Caudate nucleus (tissue), 63 donors: ENCODE measurements at places on chromosomes 6 and 20.

GRCh38 chr6:121544691-121545090 lies 109.2 kb downstream of the GJA1 start:
- DNase-seq, result no peak

DNA sequence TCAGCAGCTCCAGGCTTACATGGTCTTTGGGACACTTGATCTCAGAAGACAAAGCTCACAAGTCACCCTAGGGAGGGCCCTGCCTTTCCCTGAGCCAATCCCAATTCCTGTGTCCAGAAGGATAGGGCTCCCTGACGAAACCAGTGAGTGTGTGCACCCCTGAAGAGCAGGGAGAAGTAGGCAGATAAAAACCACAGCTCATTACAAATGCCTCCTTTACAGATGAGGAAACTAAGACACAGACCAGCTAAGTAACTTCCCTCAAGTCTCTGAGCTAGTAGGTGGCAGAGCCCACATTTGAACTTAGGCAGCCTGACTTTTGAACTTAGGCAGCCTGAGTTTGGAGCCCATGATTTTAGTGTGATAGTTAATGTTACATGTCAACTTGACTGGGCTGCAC lies 6.7 kb upstream of the ZFAND3 start:
- no peak for DNase-seq

DNA sequence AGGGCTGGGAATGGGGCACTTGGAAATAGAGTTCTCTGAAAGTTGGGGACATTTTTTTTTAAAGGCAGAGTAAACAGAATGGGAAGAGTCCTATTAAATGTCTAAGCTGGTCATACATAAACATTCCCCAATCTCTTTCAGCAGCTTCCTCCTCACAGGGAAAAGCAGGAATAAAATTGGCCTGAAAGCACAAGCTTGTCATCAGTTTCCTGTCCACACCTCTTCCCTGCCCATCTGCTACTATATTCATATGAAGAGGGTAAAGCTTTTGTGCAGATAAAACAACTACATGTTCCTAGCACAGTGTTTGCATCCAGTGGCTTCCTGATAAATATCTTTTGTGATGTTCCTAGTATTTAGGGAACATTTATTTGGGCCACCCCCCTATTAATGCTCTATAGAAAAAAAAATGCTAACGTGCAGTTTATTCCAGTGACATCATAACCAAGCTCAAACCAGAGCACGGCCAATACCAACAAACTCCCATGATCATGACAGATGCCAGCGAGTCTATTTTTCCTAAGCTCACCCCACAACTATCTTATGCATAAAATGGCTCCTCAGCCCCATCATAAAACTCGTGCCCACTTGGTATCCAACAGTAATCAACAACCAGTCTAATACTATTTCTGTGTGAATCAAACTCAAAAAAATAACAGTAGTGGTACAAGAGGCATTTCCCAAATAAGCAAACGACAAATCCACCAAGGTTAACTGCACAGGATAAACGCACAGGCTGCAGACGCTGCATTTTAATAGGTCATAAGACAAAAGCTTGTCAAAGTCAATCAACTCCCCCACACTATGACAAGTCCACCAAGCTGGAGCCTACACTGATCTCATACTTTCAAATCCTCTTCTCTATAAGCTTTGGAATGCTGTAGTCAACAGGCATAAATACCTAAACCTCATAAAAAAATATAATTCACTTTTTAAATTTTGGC lies 95.3 kb downstream of the EPB41L2 start:
- no peak for DNase-seq

DNA sequence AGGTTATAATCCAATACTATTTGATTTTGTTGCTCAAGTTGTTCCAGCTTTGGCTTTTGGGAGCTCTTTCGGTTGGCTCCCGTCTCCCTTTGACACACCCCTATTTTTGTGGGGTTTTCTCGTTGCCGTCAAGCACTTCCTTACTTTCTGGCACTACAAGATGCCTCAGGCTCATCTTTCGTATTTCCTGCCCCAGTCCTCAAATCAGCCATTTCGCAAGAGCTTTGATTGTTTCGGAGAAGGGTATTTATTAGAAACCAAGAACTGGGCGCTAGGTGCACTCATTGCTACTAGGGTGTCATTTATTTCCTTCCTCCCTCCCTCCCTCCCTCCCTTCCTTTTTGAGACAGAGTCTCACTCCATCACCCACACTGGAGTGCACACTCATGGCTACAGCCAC lies 13.3 kb upstream of the SOX12 start:
- DNase-seq, result no peak

DNA sequence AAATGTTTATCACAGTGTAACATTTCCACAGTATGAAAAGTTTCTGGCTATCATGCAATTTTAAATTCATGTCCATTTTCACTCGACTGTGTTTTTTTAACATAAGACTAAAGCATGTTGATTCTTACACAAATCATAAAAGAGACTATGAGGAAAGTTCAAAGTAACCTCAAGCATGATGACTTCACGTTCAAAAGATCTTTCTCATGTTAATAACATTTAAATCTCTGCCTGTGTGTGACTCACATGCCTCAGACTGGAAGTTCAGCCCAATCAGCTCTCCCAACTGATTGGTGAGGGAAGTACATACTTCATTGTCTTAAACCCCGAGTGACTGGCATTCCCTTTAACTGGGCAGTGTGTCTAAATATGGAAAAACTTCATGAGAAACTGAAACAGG lies 37.4 kb downstream of the ATXN1 start:
- DNase-seq, result no peak

DNA sequence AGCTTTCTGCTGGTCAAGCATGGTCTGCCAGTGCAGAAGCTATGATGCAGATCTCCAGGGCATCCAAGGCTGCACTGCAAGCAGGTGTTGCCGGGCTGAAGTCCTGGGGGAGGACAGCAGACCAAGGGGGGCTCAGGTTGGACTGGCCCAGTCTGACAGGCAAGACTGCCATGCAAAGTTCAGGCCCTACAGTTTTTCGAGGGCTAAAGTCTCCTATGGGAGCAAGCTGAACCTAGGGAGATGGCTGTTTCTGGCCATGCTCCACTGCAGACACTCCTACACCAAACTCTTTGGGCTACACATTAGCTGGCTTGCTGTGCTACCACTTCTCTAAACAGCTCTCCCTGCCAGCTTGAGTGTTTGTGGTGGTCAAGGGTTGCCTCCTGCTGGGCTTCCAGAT lies 130.0 kb upstream of the SYNCRIP start:
- no peak for DNase-seq

DNA sequence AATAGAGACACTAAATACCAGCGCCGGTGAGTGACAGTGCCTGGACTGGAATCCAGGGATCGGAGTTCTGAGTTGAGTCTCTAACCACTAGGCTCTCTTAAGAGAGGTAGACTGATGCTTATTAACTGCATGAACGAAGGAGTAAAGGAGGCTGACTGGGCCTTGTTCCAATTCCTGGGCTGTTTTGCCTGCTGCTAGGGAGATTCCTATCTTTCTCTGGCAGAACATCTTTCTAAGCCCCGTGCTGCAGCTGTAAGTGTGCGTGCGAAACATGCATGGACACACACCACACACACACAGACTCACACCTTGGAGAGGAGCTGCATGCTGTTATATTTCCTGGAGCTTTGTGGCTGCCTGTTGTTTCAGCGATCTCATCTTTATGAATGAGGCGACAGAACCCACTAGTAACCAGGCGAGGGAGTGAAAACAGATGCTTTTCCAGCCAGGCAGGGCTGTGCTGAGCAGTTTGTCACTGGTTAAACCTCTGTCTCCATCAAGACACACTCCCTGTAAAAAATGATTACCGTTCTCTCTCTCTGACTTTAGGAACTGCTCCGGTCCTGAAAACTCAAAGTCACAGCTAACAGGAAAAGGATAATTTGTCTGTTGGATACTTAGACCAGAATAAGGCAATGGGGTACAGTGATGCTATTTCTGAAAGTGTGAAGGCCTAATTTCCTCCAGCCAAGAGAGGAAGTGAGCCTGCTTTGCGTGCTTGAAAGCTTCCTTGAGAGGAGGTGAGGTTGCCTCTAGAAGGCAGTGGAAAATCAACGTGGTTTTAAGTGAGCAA lies 157.4 kb upstream of the ZNF217 start:
- no peak for DNase-seq

- DNase-seq, result no peak
Measured at GRCh38 chr6:47478233-47479139, 897 bp downstream of the CD2AP start.

- no peak for DNase-seq
Measured at GRCh38 chr20:63846128-63846771, 15.0 kb upstream of the ABHD16B start.

- no peak for DNase-seq
Measured at GRCh38 chr6:157322792-157323254, 496 bp downstream of the TMEM242 start.

DNA sequence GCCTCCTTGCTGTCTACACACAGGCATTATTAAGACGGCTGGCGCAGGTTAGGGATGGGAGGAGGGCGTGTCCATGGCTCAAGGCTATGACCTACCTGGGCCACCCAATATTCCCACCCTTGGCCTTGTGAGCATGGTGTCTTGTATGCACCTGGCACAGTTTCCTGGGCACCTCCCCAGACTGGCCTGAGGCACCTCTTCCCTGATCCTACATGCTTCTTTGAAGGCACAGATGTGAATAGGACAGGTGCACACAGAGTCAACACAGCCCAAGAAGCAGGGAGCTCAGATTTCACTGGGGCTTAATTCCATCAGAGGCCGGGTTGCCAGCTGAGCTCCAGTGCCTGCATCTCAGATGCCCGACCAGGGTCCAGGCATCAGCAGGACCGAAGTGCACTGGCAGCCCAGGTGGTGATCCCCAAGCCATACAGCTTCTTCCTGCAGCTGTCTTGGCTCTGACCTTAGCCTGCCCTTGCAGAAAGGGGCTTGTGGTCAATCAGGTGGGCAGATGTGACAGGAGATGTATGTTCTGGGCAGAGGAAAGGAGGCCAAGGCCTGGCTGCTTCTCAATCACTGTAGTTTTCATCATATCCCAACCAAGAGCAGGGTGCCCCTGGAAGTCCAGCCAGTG lies 287.7 kb downstream of the CLIC5 start:
- no peak for DNase-seq

DNA sequence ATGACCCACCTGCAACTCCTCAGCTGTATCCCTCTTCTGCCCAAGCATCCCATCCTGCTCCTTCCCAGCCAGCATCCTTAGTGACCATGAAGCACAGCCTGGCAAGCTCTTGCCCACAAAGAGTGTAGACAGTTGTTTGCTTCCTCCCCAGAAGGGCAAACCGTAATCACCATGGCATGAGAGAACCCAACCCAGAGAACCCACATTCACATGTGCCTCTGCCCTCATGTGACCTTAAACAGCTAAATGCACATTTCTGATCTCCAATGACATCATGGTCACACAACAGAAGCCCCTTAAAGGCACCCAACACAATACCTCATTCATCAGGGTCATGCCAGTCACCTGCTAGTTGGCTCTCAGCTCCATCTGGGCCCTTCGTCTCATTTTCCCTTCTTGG lies 162.8 kb upstream of the CDYL start:
- DNase-seq, result no peak

GRCh38 chr20:21048841-21049273 lies 57.3 kb downstream of the LINC00237 start:
- DNase-seq, result no peak

DNA sequence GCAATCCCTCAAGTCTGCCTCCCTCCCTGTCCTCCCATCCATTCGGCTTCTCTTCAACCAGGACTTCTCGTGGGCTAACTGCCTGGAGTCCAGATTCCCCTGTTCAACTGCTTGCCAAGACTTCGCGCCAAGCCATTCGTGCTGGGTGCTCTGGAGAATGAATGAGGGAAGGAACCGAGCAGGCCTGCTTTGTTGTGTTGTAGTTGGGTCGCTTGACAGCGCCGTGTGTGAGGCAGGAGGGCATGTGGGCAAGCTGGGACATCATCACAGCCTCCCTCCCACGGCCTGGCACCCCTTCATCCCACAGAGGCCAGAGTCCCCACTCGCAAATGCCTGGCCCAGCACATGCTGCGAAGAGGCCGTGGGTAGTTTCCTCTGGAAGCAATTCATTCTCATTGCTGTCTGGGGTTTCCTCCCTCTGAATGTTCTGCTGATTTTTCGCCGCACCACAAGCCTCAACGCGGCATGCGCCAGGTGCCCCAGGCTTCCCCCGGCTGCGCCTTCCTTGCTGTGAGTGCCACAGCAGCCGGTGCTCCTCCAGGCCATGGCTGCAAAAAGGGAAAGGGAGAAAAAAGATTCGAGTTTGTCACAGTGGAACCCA lies 336.0 kb downstream of the QKI start:
- DNase-seq, result peak; percentile 18

GRCh38 chr6:149077208-149077607 lies 240.3 kb upstream of the TAB2 start:
- DNase-seq, result no peak

DNA sequence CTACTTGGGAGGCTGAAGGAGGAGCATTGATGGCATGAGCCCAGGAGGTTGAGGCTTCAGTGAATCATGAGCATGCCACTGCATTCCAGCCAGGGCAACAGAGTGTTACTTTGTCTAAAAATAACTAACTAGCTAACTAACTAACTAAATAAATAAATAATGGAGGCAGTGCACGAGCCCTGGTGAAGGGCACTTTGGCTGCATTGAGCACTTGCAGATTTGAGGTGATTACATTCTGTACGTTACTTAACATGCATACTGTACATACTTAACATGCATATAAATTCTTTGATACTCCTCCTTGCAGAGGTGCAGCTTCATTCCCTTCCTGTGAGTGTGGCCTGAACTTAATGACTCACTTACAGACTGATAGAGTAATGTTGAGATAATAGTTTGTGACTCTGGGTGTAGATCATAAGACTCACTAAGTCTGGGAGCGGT lies 10.7 kb downstream of the HLA-A start:
- no peak for DNase-seq

DNA sequence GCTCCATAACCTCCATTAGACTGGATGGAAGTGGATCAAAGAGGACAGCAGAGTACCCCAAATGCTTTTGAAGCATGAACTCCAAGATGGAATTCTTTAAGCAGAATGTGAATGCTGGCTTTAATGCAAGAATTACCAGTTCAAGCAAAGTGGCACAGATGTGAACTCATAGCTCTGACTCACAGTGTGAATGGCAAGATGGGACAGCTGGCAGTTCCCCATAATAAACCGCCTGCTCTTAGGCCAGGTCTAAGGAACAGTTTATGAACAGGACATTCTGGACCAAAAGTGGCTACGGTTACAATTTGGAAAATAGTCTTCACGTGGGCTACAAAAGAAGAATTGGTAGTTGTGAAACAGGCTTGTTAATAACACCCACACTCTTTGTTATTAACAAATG lies 76.5 kb downstream of the SPTLC3 start:
- DNase-seq, result no peak
